CD4-positive, alpha-beta memory T cell (primary cell): ENCODE measurements at places on chromosomes 2 and 18. TPM values are rescaled to one million over a fixed set of nuclear protein-coding genes. Genes with fewer than 3 reads are reported as not detected.

Gene KIF1A
- polyA plus RNA-seq, result not detected

Gene IL36RN
- polyA plus RNA-seq, result not detected

Gene ALLC
- not detected for polyA plus RNA-seq

Gene SERPINB10
- not detected for polyA plus RNA-seq

Gene TMEFF2
- polyA plus RNA-seq, result not detected

DNA sequence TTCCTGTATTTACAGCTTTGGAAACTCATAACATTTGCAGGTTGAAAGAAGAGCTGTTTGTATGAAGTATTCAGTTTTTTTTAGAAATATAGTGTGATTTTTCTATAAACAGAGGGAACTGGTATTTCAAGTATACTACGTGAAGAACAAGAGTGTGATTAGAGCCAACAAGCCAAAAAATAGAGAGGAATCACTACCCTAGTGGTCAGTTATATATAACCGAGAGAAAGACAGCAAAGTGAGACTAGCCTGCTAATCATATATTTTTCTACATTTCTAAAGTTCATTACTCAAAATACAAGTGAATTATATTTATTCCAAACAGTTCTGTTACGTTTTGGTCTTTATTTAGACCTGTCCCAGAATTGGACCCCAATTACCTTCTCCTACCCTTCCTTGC lies 444.8 kb upstream of the NRP2 start:
- no peak overlapping the region for H3K27ac ChIP-seq
- DNase-seq, result no peak
- no peaks in the 10 kb centered on the region for H3K4me1 ChIP-seq
- H3K27me3 ChIP-seq, result no peaks in the 10 kb centered on the region

GRCh38 chr2:239894276-239894675 lies 130.9 kb downstream of the NDUFA10 start:
- DNase-seq, result no peak
- H3K4me3 ChIP-seq, result no peak overlapping the region
- no peaks in the 10 kb centered on the region for H3K36me3 ChIP-seq
- no peaks in the 10 kb centered on the region for H3K4me1 ChIP-seq

DNA sequence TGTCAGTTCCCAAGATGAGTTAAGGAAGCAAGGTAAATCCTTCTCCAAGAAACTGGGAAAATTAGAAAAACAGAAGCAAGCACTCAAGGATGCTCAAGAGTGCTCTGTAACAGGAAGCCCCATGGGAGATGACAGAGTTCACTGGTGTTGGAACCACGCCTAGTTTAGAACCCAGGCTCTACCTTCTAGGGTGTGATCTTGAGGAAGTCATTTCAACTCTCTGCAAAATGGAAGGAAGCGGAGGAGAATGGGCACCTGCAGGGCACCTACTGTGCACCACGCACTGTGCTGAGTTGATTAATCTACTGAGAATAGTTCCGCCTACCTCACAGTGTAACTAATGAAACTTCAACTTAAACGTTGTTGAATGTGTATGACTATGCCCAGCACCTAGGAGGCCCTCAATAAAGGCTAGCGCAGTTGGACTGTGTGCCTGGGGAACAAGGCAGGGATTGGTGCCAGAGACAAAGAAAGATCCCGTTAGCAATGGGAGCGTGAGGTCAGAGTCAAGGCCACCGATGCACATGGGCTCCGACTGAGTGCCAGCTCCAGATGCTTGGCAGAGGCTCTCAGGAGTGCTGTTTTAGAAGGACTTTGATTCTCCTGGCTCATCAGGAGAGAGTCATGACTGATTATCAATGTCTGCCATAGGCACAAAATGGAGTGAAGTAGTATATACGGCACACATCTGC lies 93.7 kb downstream of the MAPK4 start:
- no peaks in the 10 kb centered on the region for H3K4me1 ChIP-seq
- H3K4me3 ChIP-seq, result no peak overlapping the region
- no peaks in the 10 kb centered on the region for H3K27me3 ChIP-seq
- H3K27ac ChIP-seq, result no peak overlapping the region

GRCh38 chr2:14750433-14750832 lies 117.9 kb downstream of the LRATD1 start:
- no peaks in the 10 kb centered on the region for H3K4me1 ChIP-seq
- no peak overlapping the region for H3K27ac ChIP-seq
- no peaks in the 10 kb centered on the region for H3K36me3 ChIP-seq
- H3K4me3 ChIP-seq, result no peak overlapping the region
- DNase-seq, result no peak

- peaks cover 58% of the 10 kb centered on the region for H3K4me1 ChIP-seq
- no peaks in the 10 kb centered on the region for H3K36me3 ChIP-seq
Observed at GRCh38 chr18:812376-813171, 532 bp upstream of the YES1 start.

DNA sequence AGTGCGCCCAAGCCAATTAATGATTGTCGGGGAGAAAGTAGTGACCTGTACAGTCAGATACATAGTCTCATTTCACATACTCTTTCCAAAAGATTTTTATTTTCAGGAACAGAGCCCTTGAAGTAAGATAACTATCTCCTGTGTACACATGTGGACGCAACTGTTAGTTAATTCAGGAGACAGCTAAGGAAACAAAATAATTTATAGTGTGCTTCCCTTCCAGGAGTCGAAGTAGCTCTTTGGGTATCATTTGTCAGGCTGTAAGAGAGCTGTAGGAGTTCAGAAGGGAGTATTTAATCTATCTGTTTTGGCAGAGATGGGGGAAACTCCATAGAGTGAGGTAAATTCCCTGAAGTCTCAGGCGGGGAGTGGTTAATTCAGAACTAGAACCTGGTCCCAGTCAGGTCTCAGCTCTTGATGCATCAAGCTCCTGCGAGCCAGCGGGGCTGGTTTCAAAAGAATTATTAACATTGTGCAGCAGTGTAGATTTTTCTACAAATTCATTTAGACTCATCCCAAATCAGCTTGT lies 63.0 kb downstream of the MAPK4 start:
- H3K27me3 ChIP-seq, result no peaks in the 10 kb centered on the region
- H3K4me1 ChIP-seq, result no peaks in the 10 kb centered on the region
- H3K4me3 ChIP-seq, result no peak overlapping the region

DNA sequence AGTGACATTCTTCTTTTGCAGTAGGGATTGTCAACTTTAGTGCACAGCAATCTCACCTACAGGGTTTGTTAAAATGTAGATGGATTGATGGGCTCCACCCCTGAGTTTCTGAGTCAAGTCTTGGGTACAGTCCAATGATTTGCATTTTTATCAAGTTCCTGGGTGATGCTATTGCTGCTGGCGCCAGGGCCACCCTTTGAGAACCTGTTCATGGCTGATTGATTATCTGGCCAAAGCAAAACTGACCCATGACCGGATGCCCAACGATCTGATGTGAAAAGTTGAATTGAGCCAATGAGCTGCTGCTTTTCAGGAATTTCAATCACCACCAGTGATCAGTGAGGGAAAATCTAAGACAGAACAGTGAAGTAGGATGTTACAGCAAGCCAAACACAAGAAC lies 675.3 kb downstream of the TMEM182 start:
- no peaks in the 10 kb centered on the region for H3K4me1 ChIP-seq
- no peaks in the 10 kb centered on the region for H3K27me3 ChIP-seq
- DNase-seq, result no peak
- H3K4me3 ChIP-seq, result no peak overlapping the region
- H3K36me3 ChIP-seq, result no peaks in the 10 kb centered on the region

DNA sequence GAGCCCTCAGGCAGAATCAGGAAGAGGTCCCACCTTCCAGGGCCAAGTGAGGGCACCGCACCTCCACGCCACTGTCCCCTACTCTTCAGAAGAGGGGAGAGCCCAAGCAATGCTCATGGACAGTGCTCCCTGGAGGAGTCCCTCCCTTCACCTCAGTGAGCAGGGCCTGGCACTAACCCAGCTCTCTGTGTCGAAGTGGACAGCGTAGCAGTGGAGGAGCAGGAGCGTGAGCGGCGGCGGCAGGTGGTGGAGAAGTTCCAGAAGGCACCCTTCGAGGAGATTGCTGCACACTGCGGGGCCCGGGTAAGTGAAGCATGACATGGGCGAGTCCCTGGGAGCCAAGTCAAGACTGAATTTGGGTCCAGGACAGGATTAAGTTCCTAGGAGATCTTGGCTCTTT lies 16.7 kb downstream of the POMC start:
- no peak overlapping the region for H3K4me3 ChIP-seq
- no peaks in the 10 kb centered on the region for H3K27me3 ChIP-seq
- DNase-seq, result no peak
- H3K36me3 ChIP-seq, result no peaks in the 10 kb centered on the region
- no peak overlapping the region for H3K27ac ChIP-seq

GRCh38 chr2:16650287-16651249 lies 15.1 kb downstream of the CYRIA start:
- H3K4me1 ChIP-seq, result no peaks in the 10 kb centered on the region
- H3K27me3 ChIP-seq, result no peaks in the 10 kb centered on the region
- H3K27ac ChIP-seq, result no peak overlapping the region
- no peaks in the 10 kb centered on the region for H3K36me3 ChIP-seq

GRCh38 chr2:113768770-113769169 lies 12.3 kb upstream of the SLC35F5 start:
- DNase-seq, result no peak
- H3K4me1 ChIP-seq, result no peaks in the 10 kb centered on the region
- no peaks in the 10 kb centered on the region for H3K27me3 ChIP-seq
- no peaks in the 10 kb centered on the region for H3K36me3 ChIP-seq

- H3K27me3 ChIP-seq, result no peaks in the 10 kb centered on the region
- no peak overlapping the region for H3K27ac ChIP-seq
- H3K4me1 ChIP-seq, result no peaks in the 10 kb centered on the region
- H3K36me3 ChIP-seq, result no peaks in the 10 kb centered on the region
Observed at GRCh38 chr2:70931376-70932000, 4.2 kb upstream of the ATP6V1B1 start.

DNA sequence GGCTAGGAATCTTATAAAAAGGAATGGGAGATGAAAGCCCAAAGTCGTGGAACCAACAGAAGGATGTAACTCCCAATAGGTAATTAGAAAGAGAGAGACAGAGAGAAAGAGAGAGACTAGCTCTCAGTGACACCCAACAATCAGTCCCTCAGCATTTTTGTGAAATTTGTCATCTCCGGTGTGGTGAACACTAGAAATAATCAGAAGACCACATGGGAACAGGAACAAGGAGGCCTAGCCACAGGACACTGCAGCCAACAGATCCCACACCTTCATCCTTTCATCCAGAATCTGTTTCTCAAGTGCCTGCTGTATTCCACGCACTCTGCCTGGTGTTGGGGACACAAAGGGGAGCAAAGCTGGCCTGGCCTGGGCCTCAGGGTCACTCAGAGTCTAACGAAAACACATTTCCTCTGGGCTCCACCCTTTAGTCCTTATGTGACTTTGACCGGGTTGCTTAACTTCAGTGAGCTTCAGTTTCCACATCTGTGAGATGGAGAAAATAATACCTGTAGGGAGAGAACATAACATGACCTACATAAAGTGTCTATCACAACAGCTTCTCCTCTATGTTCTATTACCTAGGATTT lies 53.1 kb downstream of the EHD3 start:
- no peaks in the 10 kb centered on the region for H3K27me3 ChIP-seq
- no peak overlapping the region for H3K27ac ChIP-seq
- no peak overlapping the region for H3K4me3 ChIP-seq
- H3K36me3 ChIP-seq, result no peaks in the 10 kb centered on the region

DNA sequence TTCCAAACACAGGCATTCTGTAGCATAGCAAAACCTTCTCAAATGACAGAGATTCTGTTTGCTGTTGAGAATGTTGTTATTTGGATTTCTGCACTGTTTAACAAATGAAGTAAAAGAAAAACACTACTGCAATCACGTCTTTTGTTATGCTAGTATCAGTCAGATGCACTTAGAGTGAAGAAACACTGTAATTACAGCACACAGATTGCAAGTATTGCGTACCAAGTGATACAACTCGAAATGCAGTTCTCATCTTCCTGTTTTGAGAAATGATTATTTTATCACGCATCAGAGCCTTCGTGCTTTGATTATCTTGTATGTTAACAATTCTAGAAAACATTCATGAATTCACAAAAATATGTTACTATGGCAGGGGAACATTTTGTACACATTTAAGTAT lies 41.8 kb upstream of the KLF11 start:
- no peaks in the 10 kb centered on the region for H3K27me3 ChIP-seq
- no peak for DNase-seq
- no peak overlapping the region for H3K4me3 ChIP-seq
- no peak overlapping the region for H3K27ac ChIP-seq
- no peaks in the 10 kb centered on the region for H3K36me3 ChIP-seq

DNA sequence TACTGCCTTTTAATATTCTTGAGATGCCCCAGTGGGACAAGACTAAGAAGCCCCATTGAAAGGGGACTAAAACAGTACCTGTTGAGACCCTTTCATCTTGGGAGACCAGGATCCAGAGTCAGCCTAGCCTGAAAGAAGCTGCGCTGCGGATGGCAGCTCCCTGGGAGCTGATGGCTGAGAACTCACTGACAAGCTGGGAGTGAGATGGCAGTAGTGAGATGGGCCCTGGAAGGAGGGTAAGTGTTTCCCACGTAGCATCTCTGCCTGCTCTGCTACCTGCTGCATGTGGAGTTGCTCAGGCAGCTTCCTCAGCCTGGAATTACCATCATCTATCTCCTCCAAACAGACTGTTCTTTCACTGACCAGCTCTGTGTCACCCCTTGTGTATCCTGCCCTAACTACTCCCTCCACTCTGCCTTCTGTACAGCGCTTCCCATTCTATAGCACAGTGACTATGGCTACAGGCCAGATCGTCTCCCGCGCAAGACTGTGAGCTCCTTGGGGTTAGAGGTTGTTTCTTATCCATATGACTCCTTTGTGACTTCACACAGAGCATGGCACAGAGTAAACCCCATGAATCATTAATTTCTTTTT lies 330.4 kb downstream of the NBAS start:
- no peak overlapping the region for H3K27ac ChIP-seq
- no peaks in the 10 kb centered on the region for H3K4me1 ChIP-seq

DNA sequence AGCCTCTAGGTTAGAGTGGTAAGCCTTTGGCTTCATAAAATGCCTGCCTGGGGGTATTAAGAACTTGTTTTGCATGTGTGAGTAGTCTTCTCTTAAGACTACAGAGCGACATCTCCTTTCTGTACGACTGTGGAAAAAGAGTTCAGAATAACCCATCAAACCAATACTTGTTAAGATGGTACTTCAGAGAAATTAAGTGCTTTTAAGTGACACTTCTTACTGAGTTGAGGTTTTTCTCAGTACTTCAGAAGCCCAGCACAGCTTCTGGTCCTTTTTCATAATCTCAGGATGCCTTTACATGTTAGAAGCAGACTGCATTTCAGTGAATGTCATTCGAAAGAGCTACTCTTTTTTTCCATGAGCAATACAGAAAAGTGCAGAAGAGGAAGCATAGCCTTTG lies 10.8 kb downstream of the XRCC5 start:
- peaks cover 75% of the 10 kb centered on the region for H3K36me3 ChIP-seq
- peaks cover 62% of the 10 kb centered on the region for H3K4me1 ChIP-seq
- H3K4me3 ChIP-seq, result no peak overlapping the region
- DNase-seq, result no peak
